ENCODE measurements at places on chromosomes 13 and 19.

DNA sequence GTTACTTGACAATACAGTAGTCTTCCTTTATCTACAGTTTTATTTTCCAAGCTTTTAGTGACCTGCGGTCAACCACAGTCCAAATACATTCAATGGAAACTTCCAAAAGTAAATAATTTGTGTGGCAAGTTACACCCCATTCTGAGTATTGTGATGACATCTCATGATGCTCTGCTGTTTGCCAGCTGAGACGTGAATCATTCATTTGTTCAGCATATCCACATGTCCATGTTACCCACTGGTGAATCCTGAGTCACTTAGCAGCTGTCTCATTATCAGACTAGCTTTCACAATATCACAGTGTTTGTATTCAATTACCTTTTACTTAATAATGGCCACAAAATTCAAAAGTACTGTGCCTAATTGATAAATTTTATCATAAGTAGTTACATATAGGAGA, 179.8 kb downstream of the PRR20E start:
- no peak for DNase-seq

DNA sequence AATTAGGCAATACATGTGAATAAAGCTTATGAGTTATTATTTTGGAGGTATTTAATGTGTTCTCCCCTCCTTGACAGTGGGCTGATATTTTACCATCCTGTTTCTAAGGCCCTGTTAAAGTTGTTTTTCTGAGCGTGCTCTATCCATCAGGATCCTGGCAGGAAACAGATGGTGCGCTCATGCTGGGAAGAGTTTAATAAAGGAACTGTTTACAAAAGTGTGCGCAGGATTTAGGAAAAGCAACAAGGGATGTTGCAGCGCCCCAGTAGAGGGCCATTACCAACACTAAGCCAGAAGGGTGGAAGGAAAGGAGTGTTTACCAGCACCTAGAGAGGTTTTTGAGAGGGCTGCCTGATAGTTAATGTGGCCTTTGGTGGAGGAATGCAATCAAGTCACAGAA, 374.5 kb downstream of the KCNRG start:
- DNase-seq: no peak

- no peak for DNase-seq
These were observed 13.5 kb downstream of the DPF1 start for GRCh38 chr19:38210458-38210987.

GRCh38 chr19:41324231-41324702, 14.3 kb downstream of the CCDC97 start:
- no peak for DNase-seq

DNA sequence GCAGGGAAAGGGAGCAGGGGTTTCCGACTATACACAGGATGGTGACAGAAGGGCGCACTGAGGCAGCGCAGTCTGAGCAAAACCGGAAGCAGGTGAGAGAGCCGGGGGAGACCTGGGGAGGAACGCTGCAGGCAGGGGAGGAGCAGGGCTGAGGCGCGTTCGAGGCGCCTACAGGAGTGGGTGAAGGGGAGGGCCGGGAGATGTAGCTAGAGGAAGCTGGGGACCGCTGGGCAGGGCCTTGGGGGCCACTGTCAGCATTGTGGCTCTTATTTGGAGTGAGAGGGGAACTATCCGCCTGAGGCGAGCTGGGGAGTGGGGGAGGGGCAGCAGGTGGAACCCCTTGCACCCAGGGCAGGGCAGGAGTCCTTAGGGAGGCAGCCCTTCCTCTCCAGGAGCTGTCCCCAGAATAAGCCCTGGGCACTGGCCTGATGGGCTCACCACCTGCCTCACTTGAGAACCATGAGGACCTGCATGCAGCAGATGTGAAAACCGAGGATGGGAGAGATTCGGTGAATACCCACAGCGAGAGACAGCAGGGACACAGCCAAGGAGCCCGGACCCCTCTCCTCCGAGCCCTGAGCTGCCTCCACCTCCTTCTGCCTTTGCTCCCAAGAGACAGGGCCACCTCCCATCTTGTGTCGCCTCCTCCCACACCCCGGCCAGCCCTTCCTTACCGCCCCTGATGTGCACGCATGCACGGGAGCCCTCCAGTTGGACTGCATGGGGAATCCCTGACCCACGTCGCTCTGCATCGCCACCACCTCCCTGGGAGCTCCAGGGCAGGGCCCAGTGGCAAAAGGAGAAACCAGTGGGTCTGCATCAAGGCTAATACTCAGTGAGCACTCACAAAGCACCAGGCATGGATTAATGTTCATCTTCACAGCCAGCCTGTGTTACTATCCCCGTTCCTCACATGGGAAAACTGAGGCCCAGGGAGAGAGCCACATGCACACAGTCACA, 10.3 kb downstream of the AKT2 start:
- no peak for DNase-seq

DNA sequence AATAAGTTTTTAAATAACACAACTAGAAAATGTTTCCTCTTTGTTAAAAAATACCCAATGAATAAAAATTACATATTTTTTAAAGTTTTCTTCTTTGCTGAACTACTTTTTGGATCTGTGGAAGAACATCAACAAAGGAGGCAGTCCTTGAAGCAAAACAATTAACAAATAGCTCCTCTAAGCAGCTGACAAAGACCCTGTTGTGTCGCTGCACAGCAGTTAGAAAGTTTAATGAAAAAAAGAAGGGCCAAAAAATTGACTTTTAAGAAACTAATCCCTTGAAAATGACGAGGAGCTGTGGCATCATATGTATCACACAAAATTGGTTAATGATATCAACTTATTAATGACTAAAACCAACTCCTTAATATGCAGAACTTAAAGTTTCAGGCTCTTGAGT, 72.1 kb downstream of the SLITRK1 start:
- no peak for DNase-seq

DNA sequence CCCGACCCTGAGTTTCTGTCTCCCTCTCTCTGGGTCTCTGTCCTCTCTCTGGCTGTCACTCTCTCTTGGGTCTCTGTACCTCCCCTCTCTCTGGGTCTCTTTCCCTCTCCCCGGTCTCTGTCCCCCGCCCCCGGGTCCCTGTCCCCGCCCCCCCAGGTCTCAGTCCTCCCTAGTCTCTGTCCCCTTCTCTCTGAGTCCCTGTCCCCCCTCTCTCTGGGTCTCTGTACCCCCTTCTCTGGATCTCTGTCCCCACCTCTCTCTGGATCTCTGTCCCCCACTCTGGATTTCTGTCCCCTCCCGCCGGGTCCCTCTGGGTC, 2.3 kb upstream of the FTL start:
- DNase-seq: no peak

GRCh38 chr19:54364775-54365257, at the start of gene LAIR1:
TSS of gene LAIR1 (minus strand) at chr19:54364931. CDS start at chr19:54364804, 127 bp downstream.
- DNase-seq: no peak

GRCh38 chr19:17893766-17894165, 22.0 kb downstream of the SLC5A5 start:
- no peak for DNase-seq

DNA sequence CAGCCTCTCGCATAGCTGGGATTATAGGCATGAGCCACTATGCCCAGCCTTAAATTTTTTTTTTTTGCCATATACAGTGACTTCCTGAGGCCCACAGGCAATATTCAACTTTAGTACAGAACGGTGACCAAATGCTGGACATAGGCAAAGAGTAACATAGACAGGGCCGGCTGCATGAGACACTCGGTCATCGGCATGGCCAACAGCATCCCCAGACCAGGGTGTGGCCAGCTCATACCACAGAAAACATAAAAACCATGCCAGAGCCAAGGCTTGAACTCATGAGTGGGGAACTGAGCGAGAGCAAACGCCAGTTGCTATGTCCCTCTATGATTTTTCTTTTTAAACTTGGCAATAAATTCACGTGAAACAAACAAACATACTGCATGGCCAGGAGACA, 17.0 kb downstream of the KANK2 start:
- DNase-seq: no peak

DNA sequence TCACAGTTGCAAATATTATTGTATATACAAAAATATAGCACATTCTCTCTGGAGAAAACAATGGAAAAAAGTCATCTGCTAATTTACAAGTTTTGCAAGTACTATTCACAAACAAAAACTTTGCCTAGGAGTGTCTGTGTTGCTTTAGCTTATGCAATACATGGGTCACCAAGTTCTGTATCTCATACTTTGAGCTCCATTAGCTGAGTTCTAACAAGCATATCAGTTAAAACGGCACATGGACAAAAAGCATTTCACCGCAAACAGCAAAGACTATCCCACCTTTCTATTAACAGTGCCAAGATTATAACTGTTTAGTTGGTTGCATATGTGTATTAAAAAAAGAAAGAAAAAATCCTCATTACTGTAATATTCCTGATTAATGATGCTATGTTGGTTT, 4.6 kb downstream of the SPRY2 start:
- DNase-seq: no peak

GRCh38 chr19:5547881-5548280, 19.9 kb downstream of the TINCR start:
- no peak for DNase-seq

GRCh38 chr13:25847145-25847544, 204.7 kb downstream of the SHISA2 start:
- DNase-seq: no peak

DNA sequence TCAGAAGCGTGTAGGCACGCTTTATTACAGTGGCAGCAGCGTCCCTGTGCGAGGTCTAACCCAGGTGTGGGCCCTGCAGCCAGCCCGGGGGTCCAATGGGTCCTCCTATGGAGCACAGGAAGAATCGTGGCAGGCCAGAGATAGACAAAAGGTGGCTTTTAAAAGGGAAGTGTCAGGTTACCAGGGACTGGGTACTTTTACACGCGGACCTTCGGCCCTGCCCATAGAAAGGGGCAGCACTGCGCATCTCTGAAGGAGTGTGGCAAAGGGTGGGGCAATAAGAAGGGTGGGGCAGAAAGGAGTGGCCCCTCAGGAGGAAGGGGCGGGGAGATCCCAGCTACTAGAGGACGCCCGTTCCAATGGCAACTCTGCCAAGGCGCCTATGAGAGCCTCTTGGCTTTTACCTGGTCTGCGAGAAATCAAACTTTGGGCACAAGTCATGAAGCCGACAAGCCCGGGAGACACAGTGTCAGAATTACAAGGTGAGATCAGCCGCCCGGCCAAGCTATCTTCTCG, 1419.8 kb downstream of the UQCRFS1 start:
- DNase-seq: no peak

DNA sequence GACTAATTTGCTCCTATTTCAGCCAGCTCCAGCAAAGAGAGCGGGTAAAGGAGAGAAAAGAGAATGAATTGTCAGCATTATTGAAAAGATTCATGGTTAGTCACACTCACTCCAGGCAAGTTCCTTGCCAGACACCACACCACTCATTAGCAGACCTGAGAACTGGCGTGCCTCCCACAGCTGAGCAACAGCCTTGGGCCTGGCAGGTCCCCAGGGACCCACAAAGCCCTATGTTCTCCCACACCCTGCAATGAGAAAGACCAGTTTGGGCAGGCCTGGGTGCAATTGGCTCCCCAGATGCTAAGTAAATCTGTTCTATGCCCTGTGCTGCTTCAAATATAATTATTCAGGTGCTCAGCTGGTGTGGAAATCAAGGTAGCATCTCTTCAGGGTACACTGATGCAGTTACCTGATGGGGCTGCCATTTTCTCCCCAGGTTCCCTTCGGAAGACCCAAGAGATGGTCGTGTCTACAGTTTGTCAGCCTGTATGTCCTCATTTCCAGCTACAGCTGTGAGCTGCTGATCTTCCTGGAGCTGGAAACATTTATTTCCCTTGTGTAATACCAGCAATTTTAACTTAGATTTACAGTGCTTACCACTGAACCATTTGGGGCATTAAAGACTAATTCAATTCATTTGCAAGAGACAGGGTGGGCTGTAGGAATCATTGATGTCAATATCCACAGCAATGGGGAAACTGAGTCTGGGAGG, 405.0 kb downstream of the COG6 start:
- no peak for DNase-seq

GRCh38 chr19:16000024-16000663, 51.3 kb downstream of the OR10H4 start:
- DNase-seq: no peak

- DNase-seq: no peak
These were observed 47.6 kb upstream of the MAP3K10 start for GRCh38 chr19:40143612-40144011.

- no peak for DNase-seq
These were observed 4.9 kb upstream of the ZC3H13 start for GRCh38 chr13:46057256-46058015.

DNA sequence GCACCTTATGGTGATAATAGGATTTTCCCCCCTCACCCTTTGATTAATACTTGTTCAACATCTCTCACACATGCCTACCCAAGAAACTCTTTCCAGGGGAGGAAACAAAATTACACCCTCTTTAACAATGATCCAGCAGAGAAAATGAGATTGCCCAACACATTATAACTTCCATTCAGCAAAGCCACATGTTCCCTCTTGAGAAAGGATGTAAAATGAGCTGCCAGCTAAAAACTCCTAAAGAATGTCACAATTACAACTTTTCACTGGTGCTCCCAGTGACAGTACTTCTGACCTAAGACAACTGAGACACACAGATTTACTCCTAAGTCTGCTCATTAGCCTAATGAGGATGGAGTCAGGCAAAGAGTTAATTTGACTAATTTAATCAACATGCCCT, 621.4 kb downstream of the DIAPH3 start:
- no peak for DNase-seq

DNA sequence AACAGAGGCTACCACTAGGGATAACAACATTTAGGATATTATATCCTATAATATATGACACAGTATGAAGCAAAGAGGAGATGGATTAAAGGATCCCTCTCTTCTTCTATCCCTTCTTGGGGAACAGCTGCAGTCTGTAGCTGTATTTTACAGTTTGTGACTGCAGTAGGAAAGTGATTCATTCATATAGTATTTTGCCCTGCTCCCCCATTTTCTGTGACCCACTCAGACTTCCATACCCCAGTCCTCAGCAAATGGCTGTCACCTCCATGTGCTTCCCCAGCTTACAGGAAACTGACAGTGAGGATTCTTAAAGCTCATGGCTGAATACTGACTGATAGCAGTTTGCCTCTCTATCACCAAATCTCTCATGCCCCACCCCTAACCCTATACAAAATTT, 27.5 kb downstream of the MICU2 start:
- DNase-seq: no peak

DNA sequence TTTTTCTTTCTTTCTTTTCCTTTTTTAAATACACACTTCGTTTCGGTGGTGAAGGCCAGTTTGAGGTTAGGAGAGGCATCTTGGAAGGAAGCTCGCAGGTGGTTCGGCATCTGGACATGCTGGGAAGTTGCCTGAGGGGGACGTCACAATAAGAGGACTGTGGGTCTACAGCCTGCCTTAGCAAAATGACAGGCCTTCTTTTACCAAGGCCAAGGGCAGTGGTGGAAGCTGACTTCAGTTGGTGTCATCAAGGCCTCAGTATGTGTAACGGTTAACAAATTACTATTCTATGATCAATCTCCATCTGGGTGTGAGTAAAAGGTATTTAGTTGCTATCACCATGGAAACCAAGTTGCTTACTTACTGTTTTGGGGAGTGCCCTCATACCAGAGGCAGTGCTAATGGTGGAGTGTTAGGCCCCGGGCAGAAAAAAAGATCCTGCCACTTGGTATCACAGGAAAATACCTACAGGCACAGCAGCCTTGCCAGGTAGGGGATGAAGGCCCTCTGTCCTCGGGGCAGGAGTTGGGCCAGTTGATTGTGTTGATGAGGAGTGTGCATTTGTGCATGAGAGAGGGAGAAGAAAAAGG, 10.3 kb downstream of the ACTN4 start:
- no peak for DNase-seq

GRCh38 chr13:107842562-107843180, 372.7 kb downstream of the LIG4 start:
- DNase-seq: no peak

GRCh38 chr19:11995174-11995573, 30.3 kb downstream of the ZNF763 start:
- DNase-seq: no peak

Data from vagina (tissue), 2 donors.